ENCODE measurements at places on chromosomes 6 and 20. TPM values are rescaled to one million over a fixed set of nuclear protein-coding genes. Genes with fewer than 3 reads are reported as not detected.

DNA sequence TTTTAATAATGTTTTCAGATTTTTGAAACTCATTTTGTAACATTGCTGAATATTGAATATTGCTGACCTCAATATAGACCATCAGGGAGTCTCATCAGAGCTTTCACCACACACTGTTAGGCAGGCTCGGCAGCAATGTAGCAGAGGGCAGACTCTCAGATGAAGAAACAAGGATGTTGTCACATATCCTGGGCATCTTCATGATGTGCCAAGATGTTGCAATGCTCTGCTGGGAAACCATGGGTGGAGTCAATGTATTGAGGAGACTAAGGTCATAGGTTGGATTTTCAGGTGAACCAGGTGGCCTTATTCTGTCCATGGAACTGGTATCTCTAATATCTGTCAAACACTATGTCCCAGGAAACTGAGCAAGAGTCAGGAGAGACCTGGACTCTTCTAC, 27.3 kb downstream of the NR2E1 start:
- no peak for DNase-seq

Gene NOL4L
- 14.2 TPM for total RNA-seq

DNA sequence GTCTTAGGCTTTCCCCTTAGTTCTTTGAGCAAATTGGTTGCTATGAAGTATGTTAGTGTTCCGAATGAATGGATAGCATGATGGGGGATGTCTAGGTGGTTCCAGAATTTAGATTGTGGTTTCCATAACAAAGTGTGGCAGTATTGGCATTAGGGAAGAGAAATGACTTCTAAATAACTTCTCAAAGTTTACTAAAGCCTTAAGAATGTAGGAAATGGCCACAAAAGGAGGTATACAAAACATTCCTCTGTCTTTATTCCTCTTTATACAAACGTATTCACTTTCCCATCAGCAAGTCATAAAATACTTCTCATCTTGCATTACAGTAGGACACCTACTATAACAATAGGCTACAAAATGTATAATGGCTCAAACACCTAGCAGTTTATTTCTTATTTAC, 279.6 kb downstream of the ESR1 start:
- peak; percentile 83 for DNase-seq

- peak; percentile 41 for DNase-seq
These were observed 212.1 kb upstream of the SOX4 start for GRCh38 chr6:21381331-21381963.

DNA sequence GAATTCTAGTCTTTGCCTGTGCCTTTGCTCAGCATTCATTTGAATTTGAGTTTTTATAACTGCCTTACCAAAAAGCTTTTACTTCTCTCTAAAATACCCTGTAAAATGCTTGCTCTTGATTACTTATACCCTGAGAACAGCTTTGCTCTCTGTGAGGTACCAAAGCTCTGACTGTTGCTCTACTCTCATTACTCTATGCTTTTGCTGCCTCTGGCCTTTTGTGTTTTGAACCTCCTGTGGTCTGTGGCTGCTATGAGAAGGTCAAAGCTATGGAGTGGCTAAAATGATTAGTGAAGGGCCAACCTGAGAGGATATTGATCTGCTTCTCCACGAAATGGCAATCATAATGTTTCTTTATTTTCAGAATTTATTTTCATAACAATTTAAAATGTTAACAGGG, 375.6 kb upstream of the IMPG1 start:
- DNase-seq = no peak
